Stimulated activated CD4-positive, alpha-beta T cell treated with anti-CD3 and anti-CD28 coated beads, Interleukin-2, amount 100 ng/mL, for 24 hours (primary cell): ENCODE measurements at places on chromosomes 13 and 19.
A peak's percentile ranks its signal among the peaks of the same experiment; 100 is the strongest.

DNA sequence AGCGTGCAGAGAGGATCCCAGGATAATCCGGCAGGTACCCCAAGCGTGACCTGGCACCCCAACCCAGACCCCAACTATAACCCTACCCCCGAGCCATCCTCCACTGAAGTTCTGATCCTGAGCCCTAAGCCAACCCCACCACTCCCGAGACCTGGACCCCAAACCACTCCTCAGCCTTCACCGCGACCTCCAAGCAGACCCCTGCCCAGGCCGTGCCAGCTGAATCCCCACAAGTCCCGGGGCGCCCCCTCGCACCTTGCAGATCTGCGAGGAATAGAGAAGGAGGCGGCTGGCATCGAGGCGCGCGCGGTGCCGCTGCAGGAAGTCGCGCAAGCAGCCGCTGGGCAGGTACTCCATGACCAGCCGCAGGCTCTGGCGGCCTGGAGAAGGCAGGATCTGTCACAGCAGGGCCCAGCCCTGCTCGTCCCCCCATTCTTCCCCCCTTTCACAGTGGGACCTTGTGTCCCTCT lies 10.1 kb upstream of the INSL3 start:
- DNase-seq, result no peak

DNA sequence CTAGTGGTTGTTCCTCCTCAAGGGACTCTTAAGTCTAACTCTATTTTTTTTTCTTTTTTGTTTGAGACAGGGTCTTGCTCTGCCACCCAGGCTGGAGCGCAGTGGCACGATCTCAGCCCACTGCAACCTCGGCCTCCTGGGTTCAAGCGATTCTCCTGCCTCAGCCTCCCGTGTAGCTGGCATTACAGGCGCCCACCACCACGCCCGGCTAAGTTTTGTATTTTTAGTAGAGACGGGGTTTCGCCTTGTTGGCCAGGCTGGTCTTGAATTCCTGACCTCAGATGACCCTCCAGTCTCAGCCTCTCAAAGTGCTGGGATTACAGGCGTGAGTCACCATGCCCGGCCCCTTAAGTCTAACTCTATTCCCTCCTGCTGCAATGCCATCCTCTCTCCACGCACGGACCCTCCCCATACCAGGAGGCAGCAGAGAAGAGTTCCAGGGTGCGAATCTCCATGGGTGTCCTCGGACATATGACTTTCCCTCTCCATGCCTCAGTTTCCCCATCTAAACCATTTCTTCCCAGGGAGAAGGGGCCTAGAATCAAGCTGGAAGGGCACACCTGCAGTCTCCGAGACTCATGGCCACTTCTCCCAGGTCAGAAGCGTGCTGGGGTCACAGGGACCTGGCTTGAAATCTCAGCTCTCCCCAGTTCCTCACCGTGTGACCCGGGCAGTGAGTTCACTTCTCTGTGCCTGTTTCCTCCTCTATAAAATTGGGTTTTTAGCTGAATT lies 6.0 kb upstream of the BCL3 start:
- no peak for DNase-seq

DNA sequence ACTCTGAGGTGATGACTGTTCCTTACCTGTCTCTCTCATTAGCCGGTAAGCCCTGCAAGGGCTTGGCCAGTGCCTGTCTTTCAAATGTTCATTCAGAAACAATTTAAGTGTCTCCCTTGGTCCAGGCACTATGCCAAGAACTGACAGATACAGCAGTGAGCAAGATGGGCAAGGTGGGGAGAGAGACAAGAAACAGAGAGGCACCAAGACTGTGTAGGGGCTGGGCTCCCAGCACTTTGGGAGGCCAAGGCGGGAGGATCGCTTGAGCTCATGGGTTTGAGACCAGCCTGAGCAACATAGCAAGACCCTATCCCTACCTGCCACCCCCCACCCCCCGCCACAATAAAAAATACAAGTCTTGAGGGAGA lies 1.3 kb upstream of the CCNE1 start:
- no peak for DNase-seq

- peak; percentile 32 for DNase-seq
These were observed 5.0 kb downstream of the SYCE2 start for GRCh38 chr19:12913851-12914690.

DNA sequence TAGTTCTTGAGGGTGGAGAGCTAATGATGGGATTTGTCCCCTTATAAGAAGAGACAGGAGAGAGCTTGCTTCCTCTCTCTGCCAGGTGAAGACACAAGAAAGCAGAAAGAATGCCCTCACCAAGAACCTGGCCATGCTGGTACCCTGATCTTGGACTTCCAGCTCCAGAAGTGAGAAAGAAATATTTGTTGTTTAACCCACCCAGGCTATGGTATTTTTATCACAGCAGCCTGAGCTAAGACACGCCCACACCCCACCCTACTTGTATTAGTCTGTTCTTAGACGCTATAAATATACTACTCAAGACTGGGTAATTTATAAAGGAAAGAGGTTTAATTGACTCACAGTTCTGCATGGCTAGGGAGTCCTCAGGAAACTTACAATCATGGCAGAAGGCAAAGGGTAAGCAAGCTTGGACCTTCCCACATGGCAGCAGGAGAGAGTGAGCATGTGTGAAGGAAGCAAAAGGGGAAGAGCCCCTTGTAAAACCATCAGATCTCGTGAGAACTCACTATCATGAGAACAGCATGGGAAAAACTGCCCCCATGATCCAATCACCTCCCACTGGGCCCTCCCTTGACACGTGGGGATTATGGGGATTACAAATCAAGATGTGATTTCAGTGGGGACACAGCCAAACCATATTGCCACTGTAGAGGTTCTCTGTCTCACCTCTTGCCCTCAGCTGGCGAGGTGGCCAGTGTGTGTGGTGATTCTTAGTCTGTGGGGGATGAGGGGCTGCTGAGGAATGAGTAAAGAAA lies 57.4 kb upstream of the RCBTB2 start:
- no peak for DNase-seq

- no peak for DNase-seq
These were observed 9.6 kb upstream of the SUCLA2 start for GRCh38 chr13:48010698-48011097.
